Endothelial cell of umbilical vein (primary cell): ENCODE measurements at places on chromosomes 3 and 15. TPM values are rescaled to one million over a fixed set of nuclear protein-coding genes. Genes with fewer than 3 reads are reported as not detected.
A peak's percentile ranks its signal among the peaks of the same experiment; 100 is the strongest.

- peaks cover 74% of the 10 kb centered on the region for H3K4me1 ChIP-seq
- peak; percentile 66 for DNase-seq
- H3K27me3 ChIP-seq: no peaks in the 10 kb centered on the region
- H3K27ac ChIP-seq: peak overlapping the region; percentile 99
- peaks cover 16% of the 10 kb centered on the region for H3K36me3 ChIP-seq
- H3K4me3 ChIP-seq: peak overlapping the region; percentile 31
These were observed 627 bp upstream of the FAM131A start for GRCh38 chr3:184336547-184337398.

DNA sequence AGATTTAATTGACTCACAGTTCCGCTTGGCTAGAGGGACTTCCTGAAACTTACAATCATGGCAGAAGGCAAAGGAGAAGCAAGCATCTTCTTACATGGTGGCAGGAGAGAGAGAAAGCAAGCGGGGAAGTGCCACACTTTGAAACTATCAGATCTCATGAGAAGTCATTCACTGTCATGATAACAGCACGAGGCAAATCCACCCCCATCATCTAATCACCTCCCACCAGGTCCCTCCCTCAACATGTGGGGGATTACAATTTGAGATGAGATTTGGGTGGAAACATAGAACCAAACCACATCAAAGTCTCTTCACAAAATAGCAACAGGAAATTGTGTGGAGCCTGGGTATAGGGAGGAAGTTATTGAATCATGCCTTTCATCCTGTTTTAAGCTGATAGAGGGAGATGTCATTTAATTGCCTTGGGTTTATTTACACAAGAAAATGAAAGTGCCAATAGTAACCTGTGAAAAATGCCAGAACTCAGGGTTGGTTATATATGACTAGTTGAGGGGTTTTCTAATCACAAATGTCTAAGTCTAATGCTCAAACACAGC, 624.8 kb upstream of the LMCD1 start:
- H3K36me3 ChIP-seq: no peaks in the 10 kb centered on the region
- no peak overlapping the region for H3K4me3 ChIP-seq
- H3K27me3 ChIP-seq: no peaks in the 10 kb centered on the region
- H3K4me1 ChIP-seq: peaks cover 40% of the 10 kb centered on the region

GRCh38 chr3:156445117-156446090, 109.5 kb downstream of the SSR3 start:
- H3K36me3 ChIP-seq: no peaks in the 10 kb centered on the region
- H3K27me3 ChIP-seq: no peaks in the 10 kb centered on the region
- no peak overlapping the region for H3K27ac ChIP-seq
- DNase-seq: no peak

DNA sequence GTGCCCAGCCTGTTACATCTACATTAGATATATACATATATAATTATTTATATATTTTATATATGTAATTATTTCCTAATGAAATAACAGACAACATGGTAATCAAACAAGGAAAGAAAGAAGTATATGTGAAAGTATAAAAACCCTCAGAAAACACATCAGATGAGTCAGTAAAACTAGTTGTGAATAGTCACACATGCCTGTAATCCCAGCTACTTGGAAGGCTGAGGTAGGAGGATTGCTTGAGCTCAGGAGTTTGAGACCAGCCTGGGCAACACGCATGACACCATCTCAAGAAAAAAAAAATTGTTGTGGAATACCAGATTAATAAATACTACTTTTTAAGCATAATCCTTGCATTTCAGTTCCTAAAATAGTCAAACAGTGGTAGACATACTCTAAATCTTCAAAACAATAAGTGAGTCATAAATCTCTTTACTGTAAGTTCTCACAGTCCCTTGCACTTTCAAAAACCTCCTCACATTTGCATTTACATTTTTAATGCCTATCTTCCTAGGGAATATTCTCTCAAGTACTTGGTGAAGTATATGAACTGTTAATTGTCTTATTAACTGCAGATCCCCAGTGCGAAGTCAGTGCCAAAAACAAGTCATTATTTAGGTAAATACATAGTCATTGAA, 106.5 kb downstream of the MYO9A start:
- H3K4me1 ChIP-seq: no peaks in the 10 kb centered on the region
- H3K27me3 ChIP-seq: no peaks in the 10 kb centered on the region
- H3K27ac ChIP-seq: no peak overlapping the region

DNA sequence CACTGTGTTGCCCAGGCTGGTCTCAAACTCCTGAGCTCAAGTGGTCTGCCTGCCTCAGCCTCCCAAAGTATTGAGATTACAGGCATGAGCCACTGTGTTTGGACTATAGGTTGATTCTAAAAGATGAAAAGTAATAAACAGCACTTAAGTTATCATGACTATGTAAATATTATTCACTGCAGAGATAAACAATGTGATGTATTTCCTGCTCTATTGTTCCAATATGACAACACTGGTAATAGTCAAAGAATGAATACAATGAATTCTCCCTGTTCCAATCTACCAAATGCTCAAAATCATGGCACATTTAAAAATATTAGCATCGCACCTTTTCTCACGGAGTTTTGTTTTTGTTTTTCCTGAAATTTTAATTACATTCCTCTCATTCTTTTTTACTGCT, 36.8 kb upstream of the TBL1XR1 start:
- peaks cover 7% of the 10 kb centered on the region for H3K4me1 ChIP-seq
- no peaks in the 10 kb centered on the region for H3K36me3 ChIP-seq
- H3K27me3 ChIP-seq: no peaks in the 10 kb centered on the region
- no peak overlapping the region for H3K4me3 ChIP-seq
- peak; percentile 55 for DNase-seq

DNA sequence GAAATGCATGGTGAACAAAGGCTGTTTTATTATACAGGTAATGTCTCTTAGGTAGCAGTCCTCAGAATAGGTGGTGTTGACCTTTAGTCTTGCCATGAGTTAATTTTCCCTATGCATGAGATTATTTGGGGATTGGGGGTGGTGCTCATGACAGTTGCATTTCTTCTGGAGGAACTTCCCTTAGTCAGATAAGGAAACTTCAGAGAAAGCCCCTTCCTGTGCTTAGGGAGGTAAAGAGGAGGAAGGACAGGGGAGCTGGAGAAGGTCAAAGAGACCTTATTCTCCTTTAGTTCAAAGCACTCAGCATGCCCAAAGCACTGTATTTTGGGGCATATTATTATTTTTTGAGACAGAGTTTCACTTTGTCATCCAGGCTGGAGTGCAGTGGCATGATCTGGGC, 47.7 kb downstream of the ZBTB11 start:
- no peak overlapping the region for H3K27ac ChIP-seq
- no peak for DNase-seq
- H3K4me1 ChIP-seq: no peaks in the 10 kb centered on the region
- H3K27me3 ChIP-seq: no peaks in the 10 kb centered on the region

- DNase-seq: no peak
- no peaks in the 10 kb centered on the region for H3K27me3 ChIP-seq
- no peak overlapping the region for H3K27ac ChIP-seq
- H3K4me3 ChIP-seq: no peak overlapping the region
- no peaks in the 10 kb centered on the region for H3K4me1 ChIP-seq
- H3K36me3 ChIP-seq: no peaks in the 10 kb centered on the region
These were observed 30.1 kb downstream of the SPSB4 start for GRCh38 chr3:141081141-141081795.

DNA sequence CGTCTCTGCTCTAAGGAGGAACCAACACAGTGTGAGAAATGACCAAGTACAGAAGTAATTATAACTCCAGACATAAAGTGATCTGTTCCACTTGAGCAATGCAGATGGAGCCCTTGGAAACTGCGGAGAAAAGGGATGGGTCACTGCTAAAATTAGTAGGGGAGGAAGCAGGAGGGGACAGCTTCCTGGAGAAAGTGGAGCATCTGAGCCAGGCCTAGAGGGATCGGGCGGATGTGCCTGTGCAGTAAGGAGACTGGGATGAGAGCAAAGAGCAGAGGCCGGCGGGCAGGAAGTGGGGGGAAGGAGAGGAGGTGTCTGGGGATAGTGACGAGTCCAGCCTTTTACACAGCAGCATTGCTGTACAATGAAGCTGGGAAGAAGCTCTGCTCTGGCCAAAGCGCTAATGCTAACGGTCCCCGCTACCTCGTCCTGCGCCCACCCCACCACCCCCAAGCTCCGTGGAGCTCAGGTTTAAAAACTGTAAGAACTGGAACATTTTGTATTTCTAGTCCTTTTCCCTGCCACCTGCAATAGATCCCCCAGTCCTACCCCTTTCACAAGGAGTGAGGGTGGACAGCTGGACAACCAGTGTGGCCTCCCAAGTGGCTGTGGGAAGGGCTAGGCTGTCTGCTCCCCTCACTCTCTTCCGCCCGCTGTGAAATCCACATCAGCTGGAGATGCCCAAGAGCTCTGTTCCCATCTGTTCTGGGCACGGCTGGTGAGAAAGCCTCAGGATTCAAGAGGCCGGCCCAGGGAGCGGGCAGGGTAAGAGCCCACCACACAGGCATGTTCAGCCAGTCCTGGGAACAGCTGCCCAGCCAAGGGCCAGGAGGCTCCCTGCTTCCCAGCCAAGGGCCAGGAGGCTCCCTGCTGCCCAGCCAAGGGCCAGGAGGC, 53.0 kb upstream of the HES1 start:
- H3K27me3 ChIP-seq: no peaks in the 10 kb centered on the region
- no peak overlapping the region for H3K4me3 ChIP-seq
- DNase-seq: no peak
- no peak overlapping the region for H3K27ac ChIP-seq
- peaks cover 14% of the 10 kb centered on the region for H3K4me1 ChIP-seq
- H3K36me3 ChIP-seq: no peaks in the 10 kb centered on the region

- peak overlapping the region; percentile 95 for H3K4me3 ChIP-seq
- peaks cover 10% of the 10 kb centered on the region for H3K4me1 ChIP-seq
- peak overlapping the region; percentile 75 for H3K27ac ChIP-seq
- DNase-seq: peak; percentile 62
- no peaks in the 10 kb centered on the region for H3K36me3 ChIP-seq
- H3K27me3 ChIP-seq: no peaks in the 10 kb centered on the region
These were observed 932 bp downstream of the ARL8B start for GRCh38 chr3:5122741-5123706.

GRCh38 chr3:169477790-169478189, 185.7 kb downstream of the MECOM start:
- peaks cover 6% of the 10 kb centered on the region for H3K4me1 ChIP-seq
- no peak overlapping the region for H3K27ac ChIP-seq
- H3K27me3 ChIP-seq: no peaks in the 10 kb centered on the region

DNA sequence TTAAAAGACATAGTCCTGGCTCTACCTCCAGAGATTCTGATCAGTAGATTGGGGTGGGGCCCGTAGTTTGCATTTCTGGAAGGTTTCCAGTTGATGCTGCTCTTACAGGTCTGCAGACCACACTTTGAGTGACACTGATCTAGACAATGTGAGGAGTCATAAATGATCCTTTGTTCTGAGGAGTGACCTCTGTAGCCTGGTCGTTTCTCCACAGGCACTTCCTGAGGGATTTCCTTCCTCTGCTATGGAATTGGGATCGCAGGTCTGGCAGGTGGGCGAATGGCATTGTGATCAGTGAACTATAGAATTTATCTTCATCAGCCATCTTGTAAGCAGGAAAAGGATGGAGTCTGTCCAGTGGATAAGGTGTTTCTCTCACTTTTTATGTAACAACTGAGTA, 5.5 kb downstream of the GFM1 start:
- H3K36me3 ChIP-seq: peaks cover 2% of the 10 kb centered on the region
- H3K27me3 ChIP-seq: no peaks in the 10 kb centered on the region
- peaks cover 31% of the 10 kb centered on the region for H3K4me1 ChIP-seq
- peak overlapping the region; percentile 95 for H3K27ac ChIP-seq

DNA sequence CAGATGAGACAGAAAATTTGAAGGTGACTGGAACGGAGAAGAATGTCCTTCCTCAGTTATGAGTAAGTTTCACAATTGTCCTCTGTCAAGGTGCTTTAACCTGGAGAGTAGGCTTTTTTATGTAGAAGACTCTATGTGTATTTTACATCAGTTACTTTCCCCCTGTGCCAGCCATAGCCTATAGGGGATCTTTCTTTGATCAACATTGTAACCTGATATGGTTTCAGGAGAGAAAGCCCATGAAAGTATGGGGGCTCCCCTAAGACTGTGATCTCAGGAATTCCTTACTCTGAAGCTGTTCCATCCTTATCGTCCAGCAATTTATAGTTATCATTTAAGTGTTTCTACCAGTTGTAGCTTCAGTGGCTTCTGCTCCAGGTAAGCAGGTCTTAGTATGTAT, 1076.3 kb upstream of the EPHA6 start:
- no peaks in the 10 kb centered on the region for H3K4me1 ChIP-seq
- H3K4me3 ChIP-seq: no peak overlapping the region
- no peaks in the 10 kb centered on the region for H3K27me3 ChIP-seq
- H3K27ac ChIP-seq: no peak overlapping the region

DNA sequence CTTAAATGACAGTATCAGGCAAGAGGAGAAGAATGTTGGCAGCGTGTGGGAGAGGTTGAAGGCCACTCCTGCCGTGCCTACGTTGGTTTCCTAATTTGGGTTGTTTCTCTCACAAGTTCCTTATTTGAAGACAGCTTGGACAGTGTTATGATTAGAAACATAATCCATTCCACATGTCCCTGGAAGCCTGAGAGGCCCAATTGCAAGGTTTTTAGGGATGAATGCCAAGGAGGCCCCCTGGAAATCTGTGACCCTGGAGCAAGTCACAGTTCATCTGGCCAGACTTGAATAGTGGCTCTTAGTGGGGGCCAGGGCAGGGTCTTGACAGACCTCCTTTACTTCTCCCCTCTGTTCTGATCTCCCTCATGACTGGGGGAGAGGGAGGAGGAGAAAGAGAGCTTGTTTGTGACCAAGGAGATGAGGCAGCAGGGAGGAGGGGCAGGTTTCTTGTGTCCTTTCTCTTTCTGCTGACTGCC, 584.4 kb upstream of the TBL1XR1 start:
- H3K36me3 ChIP-seq: no peaks in the 10 kb centered on the region
- no peak overlapping the region for H3K4me3 ChIP-seq
- H3K27ac ChIP-seq: no peak overlapping the region
- no peak for DNase-seq
- H3K4me1 ChIP-seq: peaks cover 13% of the 10 kb centered on the region

- no peaks in the 10 kb centered on the region for H3K27me3 ChIP-seq
- H3K36me3 ChIP-seq: no peaks in the 10 kb centered on the region
- peak overlapping the region; percentile 27 for H3K27ac ChIP-seq
These were observed 164.3 kb upstream of the NUDT16 start for GRCh38 chr3:131217296-131217741.

- peak; percentile 14 for DNase-seq
- H3K4me1 ChIP-seq: peaks cover 32% of the 10 kb centered on the region
- H3K36me3 ChIP-seq: no peaks in the 10 kb centered on the region
- H3K4me3 ChIP-seq: no peak overlapping the region
- H3K27me3 ChIP-seq: no peaks in the 10 kb centered on the region
- no peak overlapping the region for H3K27ac ChIP-seq
These were observed 104.4 kb upstream of the ZBTB20 start for GRCh38 chr3:115251509-115251908.

GRCh38 chr3:123951522-123952447, 9.2 kb downstream of the CCDC14 start:
- peaks cover 15% of the 10 kb centered on the region for H3K36me3 ChIP-seq
- H3K27me3 ChIP-seq: no peaks in the 10 kb centered on the region
- H3K4me3 ChIP-seq: no peak overlapping the region

Gene TRIM59
- 6.4 and 6.8 TPM in 2 replicates for polyA plus RNA-seq

Gene CCDC33
- polyA plus RNA-seq: not detected in 2 replicates

Gene C3orf38
- polyA plus RNA-seq: 4.2 and 5.2 TPM in 2 replicates

Gene ZNF280D
- 4.4 and 9.6 TPM in 2 replicates for polyA plus RNA-seq

Gene ADIPOQ
- not detected in 2 replicates for polyA plus RNA-seq

Gene LRRC49
- 3.0 and 3.7 TPM in 2 replicates for polyA plus RNA-seq

Gene C3orf18
- 2.7 and 2.9 TPM in 2 replicates for polyA plus RNA-seq

Gene GOLGA6B
- polyA plus RNA-seq: not detected in 2 replicates

Gene FEZF2
- not detected in 2 replicates for polyA plus RNA-seq

Gene DUT
- polyA plus RNA-seq: 48.1 and 59.9 TPM in 2 replicates

Gene LPP
- 16.9 and 24.1 TPM in 2 replicates for polyA plus RNA-seq

Gene HTR3E
- not detected in 2 replicates for polyA plus RNA-seq
